A172 (cell line): ENCODE measurements at places on chromosomes 12 and 14. TPM values are rescaled to one million over a fixed set of nuclear protein-coding genes. Genes with fewer than 3 reads are reported as not detected.

DNA sequence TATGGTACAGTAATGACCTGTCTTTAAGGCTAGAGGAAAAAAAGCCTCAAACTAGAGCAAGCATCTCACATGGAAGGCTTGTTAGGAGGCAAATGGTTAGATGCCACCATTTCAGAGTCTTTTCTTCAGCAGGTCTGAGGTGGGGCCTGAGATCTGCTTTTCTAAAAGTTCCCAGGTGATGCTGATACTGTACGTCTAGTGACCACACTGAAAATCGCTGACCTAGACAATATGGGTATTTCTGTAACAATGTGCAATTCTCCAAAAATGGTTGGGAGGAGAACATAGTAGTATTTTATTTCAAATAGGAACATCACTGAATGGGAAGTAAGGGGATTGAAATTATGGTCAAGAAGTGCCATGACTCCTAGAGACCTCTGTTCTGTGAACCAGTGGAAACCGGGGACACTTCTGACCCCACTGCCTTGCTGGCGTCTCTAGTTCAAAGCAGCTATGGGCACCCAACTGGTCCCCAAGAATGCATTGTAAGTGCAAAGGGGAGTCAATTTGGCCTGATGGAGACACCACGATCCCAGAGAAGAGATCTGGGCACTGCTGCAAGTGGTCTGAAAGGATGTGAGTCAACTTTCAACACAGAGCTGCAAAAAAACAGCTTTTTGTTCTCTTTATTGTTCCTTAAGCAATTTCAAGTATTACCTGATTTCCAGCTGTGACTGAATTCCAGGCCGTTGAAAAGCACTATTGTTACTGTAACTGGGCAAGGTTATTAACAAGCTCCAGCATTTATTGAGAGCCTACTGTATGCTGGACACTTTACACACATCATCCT, 54.4 kb upstream of the PLEKHG7 start:
- no peak for DNase-seq

The ATL1 gene
- 14.0 and 15.8 TPM in 2 replicates for total RNA-seq

The RTL1 gene
- 0.16 TPM in 1 of 2 replicates, not detected in the other for total RNA-seq

The ETFRF1 gene
- total RNA-seq = 35.6 and 36.7 TPM in 2 replicates

The KRT71 gene
- not detected in 2 replicates for total RNA-seq
